ENCODE measurements at places on chromosomes 11 and 22. TPM values are rescaled to one million over a fixed set of nuclear protein-coding genes. Genes with fewer than 3 reads are reported as not detected.

GRCh38 chr11:115267238-115267781, 236.9 kb downstream of the CADM1 start:
- DNase-seq, result no peak

- no peak for DNase-seq
Measured at GRCh38 chr11:43941257-43941994, 1.0 kb upstream of the C11orf96 start.

GRCh38 chr11:26993965-26994457, at the start of gene FIBIN:
Gene FIBIN, plus strand, starts transcription at chr11:26994112. Its CDS starts 415 bp downstream, at chr11:26994527.
- no peak for DNase-seq

Gene TMEM109
- 96.8 TPM for total RNA-seq

Gene APOL4
- not detected for total RNA-seq

Gene SLC1A2
- not detected for total RNA-seq

All from natural killer cell (primary cell).